ENCODE measurements at places on chromosomes 1 and 21.

DNA sequence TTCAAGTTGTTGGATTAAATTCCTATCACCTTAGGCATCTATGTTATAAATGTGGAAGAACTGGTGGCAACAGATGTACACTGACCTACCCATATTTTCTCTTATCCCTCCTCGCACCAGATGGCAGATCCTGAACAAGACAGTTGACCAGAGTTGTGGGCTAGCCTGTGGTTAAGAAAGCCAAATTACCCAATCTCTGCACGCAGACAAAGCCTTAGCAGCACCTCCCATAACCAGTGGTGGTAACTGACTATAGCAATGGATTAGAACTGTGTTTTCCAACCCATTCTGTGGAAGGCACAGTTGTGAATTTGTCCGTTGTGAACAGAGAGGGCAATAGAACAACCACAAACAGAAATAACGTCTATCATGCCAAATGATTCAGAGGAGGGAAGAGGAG lies 20.6 kb downstream of the ABCB10 start:
- no peak for DNase-seq

GRCh38 chr1:87346130-87346814 lies 17.6 kb downstream of the LMO4 start:
- no peak for DNase-seq

DNA sequence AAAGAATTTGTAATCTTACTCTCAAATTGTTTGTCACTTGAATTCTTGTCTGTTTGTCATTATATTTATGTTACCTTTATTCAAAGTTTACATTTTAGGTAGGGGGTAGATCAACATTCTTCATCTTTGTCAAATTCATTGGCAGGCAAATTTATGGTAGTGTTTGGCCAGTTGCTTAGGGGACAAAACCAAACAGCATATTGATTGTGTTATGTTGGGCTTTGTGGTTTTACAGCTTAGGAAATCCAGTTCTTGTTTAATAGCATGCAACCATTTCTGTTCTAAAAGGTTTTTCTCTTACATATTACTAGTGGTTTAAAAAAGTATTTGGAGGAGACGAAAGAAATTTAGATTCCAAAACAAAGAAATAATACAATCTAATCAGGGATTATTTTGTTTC lies 91.4 kb downstream of the HMCN1 start:
- no peak for DNase-seq

GRCh38 chr1:27609618-27610240 lies 5.8 kb upstream of the AHDC1 start:
- no peak for DNase-seq

GRCh38 chr1:179327196-179327595 lies 33.6 kb downstream of the SOAT1 start:
- no peak for DNase-seq

DNA sequence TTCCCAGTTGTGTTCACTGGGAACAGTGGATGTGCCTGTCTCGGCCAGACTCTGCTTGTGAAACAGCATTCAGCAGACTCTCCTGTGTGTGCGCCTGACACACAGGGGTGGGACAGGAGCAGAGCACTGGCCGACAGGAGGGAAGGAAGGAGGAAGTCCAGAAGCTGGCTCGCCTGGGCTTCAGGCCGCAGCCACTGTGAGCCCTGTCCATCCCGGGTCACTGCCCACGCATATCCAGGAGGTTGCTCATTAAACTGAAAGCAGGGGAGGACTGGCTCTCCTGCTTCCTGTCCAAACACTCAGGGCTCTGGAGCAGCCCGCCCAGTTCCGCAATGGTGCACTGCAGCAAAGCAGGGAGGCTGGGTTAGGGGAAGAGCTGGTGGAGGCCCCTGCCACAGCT lies 218.7 kb upstream of the VAMP3 start:
- no peak for DNase-seq

DNA sequence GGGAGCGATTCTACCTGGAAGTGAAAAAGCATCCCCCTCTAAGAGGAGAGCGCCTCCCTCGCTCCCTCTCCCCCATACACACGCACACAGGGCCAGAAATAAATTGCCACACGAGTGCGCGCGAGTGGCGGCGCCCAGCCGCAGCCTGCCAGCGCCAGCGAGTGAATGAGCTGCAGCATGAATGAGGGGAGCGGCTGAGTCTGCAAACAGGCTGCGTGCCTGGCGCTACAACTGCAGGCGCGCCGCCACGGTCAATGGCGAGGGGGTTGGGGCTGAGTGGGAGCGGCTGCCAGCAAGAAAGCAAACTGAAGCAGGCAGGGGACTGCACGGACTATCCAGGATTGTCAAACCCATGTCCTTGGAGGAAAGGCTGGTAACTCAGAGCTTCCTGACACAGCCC lies 2.2 kb downstream of the CAMK1G start:
- DNase-seq: peak; percentile 47

GRCh38 chr1:94013367-94013878 lies 104.2 kb upstream of the GCLM start:
- DNase-seq: peak; percentile 28

- DNase-seq: no peak
Measured at GRCh38 chr1:50393522-50394120, 29.6 kb downstream of the DMRTA2 start.

- DNase-seq: no peak
Measured at GRCh38 chr1:41673378-41673777, 188.9 kb upstream of the EDN2 start.

GRCh38 chr1:204278251-204278650 lies 64.5 kb upstream of the GOLT1A start:
- no peak for DNase-seq

DNA sequence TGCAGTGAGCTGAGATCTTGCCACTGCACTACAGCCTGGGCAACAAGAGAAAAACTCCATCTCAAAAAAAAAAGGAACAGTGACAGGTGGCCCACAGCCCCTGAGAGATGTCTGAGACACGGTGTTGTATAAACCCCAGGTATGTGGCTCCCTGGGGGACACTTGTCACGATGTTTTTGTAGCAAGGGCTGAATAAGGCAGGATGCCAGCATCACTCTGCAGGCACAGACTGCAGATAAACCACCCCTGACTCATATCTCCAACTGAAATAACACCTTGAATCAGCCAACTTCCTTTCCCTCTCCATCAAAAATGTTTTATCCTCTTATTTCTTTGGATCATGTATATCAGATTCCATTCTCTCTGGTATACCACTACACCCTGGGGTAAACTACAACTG lies 52.5 kb downstream of the NMNAT2 start:
- no peak for DNase-seq

DNA sequence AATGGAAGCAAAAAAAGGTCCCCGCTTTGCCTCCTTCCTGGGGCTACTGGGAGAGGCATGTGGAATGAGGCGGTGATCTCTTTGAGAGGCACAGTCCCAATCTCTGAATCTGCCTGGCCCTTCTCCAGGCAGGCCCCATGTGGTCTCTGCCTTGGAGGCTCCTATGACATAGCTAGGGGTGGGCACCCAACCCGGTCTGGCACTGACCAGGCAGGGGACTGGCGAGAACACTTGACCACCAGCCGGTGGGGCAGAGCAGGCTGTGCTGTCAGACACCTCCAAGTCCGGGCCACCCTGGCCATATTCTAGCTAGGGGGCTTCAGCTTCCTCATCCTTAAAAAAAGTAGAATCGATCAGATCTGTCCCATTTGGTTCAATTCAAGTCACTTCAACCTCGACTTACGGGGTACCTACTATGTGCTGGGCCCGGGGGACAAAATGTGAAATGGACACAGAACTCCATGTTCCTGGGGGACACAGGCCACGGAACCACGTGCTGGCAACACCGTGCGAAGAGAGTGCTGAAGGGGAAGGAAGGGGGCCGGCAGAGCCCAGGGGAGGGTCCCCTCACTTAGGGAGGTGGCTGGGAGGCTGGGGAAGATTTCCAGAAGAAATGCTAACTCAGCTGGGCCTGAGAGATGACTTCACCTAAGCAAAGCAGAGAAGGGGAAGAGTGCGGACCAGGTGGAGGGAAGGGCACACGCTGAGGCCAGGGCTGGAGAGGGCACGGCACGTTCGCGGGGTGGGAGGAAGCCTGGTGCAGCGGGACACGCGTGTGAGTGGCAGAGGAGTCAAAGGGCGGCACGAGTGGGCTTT lies 33.3 kb downstream of the HSPG2 start:
- DNase-seq: no peak
